CD8-positive, alpha-beta memory T cell (primary cell): ENCODE measurements at places on chromosomes 16 and 17.

DNA sequence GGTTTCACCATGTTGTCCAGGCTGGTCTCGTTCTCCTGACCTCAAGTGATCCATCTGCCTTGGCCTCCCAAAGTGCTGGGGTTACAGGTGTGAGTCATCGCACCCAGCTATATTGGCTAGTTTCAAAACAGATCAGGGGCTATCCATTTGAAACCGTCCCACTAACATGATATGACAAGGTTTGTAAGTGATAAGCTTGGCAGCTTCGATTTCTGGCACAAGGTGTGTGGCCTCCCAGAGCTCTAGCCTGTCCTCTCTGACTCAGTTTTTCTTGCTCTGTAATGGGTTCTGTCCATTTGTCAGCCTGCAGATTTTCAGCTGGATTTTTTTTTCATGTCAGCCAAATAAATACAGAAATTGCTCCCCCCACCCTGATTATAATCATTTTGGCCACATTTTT is 31.8 kb upstream of the TENT4B start:
- DNase-seq: no peak

DNA sequence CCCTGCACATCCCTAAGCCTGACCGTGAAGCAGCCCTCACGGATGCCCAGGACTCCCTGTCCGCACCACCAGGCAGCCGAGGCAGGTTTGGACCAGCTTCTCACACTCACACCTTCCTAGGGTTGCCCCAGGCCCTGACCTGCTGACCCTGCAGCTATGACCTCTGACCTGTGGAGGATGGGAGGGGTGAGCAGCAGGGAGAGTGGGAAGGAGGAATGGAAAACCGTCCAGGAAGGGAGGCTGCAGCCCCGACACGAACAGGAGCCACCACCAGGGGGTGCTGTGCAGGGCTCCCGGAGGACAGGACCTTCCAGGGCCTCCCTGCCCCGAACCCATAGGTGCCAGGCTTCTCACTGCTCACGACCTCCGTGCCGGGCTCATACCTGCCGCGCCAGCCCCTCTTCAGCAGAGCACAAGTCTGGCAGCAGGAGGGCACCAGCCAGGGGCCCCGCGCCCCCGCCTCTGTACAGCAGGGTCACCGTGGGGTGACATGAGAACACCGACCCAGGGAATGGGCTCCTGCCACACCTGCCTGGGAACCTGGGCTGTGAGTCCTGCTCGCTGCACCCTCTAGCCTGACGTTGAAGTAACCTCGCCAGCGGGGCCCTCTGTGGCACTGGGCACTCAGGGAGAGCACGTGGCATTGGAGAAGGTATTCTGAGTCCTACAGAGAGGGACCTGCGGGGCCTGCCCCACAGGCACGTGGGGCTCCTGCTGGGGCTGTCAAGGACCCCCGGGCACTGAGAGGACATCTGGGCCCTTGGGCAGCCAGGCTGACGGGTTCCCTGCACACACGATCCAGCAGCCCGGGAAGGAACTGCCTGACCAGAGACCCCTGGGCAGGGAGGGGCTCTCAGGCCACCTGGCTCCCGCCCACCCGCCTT is 37.6 kb downstream of the CTU2 start:
- DNase-seq: peak; percentile 59

- DNase-seq: no peak
These were observed 569 bp downstream of the PRSS21 start for GRCh38 chr16:2817340-2818271.

GRCh38 chr16:86809458-86809955 is 231.2 kb downstream of the FOXL1 start:
- DNase-seq: no peak

- DNase-seq: no peak
These were observed 87.9 kb downstream of the OR1D5 start for GRCh38 chr17:2975469-2975958.

DNA sequence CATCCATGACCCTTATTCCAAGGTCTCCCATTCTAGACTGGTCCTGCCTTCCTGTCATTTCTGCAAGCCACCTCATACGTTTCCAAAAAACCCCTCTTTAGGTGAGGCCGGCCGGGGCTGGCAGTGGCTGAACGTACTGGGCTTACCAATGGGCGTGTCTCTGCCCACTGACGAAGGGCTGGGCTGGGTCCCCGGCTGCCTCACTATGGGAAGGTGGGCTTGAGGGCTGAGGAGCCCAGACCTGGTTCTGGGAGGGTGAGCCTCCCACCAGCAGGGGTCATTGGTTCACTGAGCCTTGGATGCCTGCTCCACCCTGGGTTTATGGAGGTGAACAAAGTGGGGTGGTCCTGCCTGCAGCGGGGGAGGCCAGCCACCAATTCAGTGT is 19.9 kb downstream of the KDM8 start:
- DNase-seq: no peak

GRCh38 chr17:29073045-29073444 is 30.1 kb downstream of the PIPOX start:
- no peak for DNase-seq

- no peak for DNase-seq
These were observed 951 bp downstream of the GPS1 start for GRCh38 chr17:82052638-82053059.

- no peak for DNase-seq
These were observed 31.7 kb upstream of the ARL4D start for GRCh38 chr17:43366891-43367736.

DNA sequence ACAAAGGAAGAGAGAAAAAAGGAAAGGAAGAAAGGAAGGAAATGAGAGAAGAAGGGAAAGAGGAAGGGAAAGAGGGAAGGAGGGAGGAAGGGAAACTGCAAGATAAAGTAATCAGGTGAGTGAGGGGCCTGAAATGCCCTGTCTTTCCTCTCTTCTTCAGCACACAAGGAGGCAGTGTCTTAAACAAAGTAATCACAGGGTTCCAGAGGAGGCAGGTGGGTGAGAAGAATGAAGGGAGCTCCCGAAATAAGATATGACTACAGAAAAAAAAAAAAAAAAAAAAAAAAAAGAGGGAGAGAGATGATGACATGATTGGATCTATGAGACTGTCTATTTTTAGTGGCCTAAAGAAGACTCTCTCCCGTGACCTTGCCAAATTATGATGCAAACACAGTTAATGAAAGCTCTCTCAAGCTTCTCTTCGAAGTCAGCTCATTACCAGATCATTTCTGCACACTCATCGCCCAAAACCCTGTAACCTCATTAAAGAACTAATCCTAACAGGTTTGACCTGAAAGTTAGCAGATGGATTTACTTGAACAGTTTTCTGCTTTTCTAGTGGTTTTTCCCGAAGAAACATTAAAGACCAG is 53.6 kb downstream of the CDH11 start:
- no peak for DNase-seq

DNA sequence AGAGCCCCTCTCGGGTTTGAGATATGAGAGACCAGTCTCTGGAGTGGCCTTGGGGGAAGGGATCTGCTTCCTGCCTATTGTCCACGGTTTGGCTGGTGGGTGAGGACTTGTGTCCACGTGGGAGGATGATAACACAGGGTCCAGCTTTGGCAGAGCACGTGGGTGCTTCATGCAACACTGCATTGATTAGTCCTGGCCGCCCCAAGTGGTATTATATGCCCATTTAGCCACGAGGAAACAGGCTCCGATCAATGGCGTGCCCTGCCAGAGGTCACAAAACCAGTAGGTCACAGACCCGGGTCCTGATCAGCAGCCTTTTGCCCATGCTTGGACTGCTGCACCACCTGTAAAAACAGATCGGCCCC is 141.6 kb downstream of the RGS9 start:
- no peak for DNase-seq

- no peak for DNase-seq
These were observed 10.6 kb downstream of the RSPRY1 start for GRCh38 chr16:57196753-57197152.

DNA sequence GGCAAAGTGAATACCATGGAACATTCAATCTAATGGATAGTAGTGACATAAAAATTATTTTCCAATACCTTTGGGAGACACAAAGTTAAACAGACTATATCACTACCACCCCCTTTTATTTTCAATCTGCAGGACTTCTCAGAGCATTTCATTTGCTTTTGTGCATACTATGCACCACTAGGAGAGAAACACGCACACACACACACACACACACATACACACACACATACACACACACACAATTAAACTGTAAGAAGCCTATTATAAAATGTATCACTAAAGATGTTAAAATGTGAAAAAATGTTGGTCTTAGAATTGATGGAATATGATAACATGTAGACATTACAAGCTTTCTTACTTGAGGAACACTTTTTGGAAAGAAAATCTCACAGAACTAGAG is 331.4 kb downstream of the CA10 start:
- DNase-seq: no peak

- DNase-seq: no peak
These were observed 13.5 kb downstream of the CEP295NL start for GRCh38 chr17:78889531-78889930.

DNA sequence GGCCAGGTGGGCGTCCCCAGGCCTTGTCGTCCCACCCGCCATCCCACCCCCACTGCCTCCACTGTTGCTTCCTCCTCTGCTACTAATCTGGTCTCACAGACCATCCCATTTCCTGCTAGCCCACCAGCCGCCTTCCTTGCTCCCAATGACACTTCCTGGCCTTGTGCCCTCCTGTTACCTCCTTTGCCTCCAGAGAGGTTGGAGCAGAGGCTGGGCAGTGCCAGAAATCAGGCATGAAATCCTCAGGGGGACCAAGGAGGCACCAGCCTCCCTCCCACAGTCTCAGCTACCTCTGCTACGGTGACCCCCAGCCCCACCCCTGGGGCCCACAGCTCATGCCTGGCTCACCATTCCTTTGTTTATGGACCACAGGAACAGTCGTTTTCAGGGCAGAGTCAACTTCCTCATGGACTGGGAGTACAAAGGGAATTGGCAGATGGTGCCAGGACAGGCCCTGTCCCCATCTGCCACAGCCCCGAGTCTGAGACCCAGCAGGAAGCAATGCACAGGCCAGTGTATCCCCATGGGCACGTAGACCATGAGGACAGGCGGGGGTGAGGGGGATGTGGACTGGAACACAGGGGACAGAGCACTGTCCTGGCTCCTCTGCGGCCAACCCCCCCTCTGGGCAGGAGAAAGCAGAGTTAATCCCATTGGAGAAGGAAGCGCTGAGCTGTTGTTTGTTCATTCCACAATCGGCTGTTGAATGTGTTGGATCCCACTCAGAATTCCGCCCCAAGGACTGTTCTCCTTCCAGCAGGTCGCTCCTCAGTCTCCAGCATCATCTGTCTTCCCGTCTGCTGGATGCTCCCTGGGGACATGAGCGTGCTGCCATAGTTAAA is 2.2 kb upstream of the CDH5 start:
- DNase-seq: no peak

DNA sequence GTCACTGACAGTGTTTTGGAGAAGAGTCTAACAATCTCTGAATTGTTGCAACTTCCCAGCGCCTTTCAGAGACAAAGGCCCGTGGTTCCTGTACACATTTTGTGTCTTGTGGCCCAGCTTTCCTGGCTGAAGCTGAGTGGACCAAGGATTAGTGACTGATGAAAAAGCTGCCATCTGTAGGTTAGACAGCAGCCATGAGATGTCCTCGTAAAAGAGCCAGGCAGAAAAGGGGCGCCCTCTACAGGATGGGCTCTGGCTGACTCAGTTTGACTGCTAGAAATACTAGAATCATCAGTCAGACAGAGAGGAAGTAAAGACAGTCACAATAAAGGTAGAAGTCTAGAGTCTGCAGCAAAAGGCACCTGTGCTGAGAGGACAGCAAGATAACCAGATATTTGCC is 26.5 kb upstream of the NF1 start:
- peak; percentile 3 for DNase-seq

- DNase-seq: no peak
These were observed 6.0 kb downstream of the STAT5B start for GRCh38 chr17:42270170-42270535.

- no peak for DNase-seq
These were observed 34.1 kb downstream of the CBFB start for GRCh38 chr16:67063008-67063407.

DNA sequence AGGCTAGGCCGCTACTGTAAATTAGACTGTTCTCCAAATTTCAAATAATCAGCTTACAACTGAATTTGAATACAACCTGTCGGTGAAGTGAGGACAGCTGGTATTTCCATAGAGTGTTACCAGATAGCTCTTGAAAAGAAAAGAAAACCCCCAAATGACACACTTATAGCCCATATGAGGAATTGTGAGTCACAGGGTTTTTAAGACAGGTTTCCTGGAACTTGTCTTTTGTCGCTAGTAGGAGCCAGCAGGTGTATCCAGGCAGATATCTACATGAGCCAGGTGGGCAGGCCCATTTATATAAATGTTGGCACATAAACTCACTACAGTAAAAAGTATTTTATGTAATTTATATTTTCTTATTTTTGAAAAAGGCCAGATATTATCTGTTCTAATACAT is 24.0 kb downstream of the TNRC6A start:
- no peak for DNase-seq

- no peak for DNase-seq
These were observed 12.3 kb upstream of the UBE2I start for GRCh38 chr16:1297018-1297696.
